ENCODE measurements at places on chromosomes 7 and 10. TPM values are rescaled to one million over a fixed set of nuclear protein-coding genes. Genes with fewer than 3 reads are reported as not detected.

Gene PSD
- 0.30 TPM for polyA plus RNA-seq

Gene C10orf67
- polyA plus RNA-seq, result 0.16 TPM

Gene NSUN6
- polyA plus RNA-seq, result 4.2 TPM

Gene NACAD
- 0.41 TPM for polyA plus RNA-seq

Gene DENND11
- polyA plus RNA-seq, result 2.4 TPM

Gene NOM1
- 5.6 TPM for polyA plus RNA-seq

Gene ZNF775
- 1.2 TPM for polyA plus RNA-seq

GRCh38 chr10:74150204-74150989 is at the start of gene AP3M1:
AP3M1 (minus strand) TSS chr10:74150828; CDS start chr10:74138379, 12,449 bp downstream.
- no peak for DNase-seq

DNA sequence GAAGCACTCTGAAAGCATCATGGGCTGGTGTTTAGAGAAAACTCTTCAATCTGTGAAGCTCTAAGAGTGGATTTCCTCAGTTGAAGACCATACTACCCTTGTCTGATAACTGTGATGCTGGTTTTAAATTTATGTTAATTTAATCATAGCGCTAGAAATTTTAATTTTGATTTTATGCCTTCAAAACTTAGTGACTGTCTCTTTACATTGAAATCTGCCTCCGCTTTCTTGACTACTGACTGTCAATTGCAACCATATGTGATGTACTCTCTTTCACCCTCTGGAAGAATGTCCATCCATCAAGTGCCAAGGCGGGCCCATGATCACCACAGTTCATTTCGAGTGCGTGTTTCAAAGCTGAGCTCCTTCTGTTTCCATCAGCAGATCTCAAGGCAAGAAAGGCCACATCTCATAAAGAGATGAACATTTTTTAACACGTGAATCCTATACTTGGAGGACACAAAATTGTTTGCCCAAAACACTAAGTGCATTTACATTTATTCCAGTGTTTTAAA is 147.1 kb downstream of the ITGA8 start:
- no peak for DNase-seq

DNA sequence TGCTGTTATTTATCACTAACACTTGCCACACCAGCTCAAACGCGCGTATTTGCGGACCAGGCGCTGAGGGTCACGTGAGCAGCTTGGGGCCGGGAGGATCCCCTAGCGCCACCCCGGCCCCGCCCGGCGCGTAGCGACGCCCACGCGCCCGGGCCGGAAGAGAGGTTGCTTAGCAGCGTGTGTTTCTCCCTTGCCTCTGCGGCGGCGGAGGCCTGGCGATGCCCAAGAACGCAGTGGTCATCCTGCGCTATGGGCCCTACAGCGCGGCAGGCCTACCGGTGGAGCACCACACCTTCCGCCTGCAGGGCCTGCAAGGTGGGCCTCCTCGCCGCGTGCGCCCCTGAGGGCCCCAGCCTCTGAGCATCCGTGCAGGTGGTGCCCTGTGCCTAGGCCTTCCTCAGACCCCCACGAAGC is at the start of gene C10orf53:
Gene C10orf53, plus strand, starts transcription at position 172 of the 414 bp plus-strand sequence. Its CDS starts 47 bp downstream, at position 219.
- peak; percentile 37 for DNase-seq

DNA sequence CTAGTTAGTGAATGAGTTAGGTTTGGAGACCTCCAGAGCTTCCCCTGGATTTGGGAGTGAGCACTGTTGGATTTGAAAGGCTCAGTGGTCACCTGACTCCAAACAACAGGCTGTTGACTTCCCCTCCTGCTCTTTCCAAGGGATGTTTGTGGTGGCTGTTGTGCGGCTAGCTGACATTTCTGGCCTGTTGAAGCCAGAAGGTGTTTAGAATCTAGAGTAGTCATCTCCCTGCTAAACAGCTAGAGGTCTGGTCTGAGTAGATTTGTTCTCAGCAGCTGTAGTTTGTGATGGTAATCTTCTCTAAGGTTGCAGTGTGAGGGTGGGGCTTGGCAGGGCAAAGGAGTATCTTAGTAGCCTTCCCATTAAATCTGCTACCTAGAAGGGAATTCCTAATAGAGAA is 30.1 kb downstream of the BPGM start:
- no peak for DNase-seq

DNA sequence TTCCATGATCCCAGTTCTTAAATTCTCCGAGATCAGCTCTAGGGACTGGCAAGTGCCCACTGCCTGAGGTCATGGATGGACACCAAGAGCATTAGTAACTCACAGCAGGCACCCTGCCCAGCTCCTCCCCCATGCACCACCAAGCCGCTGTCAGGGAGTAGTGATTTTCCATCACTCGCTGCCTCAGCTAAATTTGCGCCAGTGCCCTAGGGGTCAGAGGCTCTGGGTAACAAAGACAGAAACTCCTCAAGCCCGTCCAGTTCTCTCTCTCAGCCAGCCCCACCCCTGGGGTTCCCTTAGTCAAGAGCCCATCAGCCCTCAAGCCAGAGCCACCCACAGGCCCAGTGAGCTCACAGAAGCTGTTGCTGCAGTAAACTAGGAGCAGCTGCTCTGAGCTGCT is 30.0 kb downstream of the PAX2 start:
- DNase-seq, result no peak
